Spleen (tissue), 13 donors: ENCODE measurements at places on chromosomes 7 and 10. TPM values are rescaled to one million over a fixed set of nuclear protein-coding genes. Genes with fewer than 3 reads are reported as not detected.

GRCh38 chr7:24573554-24574338, 494 bp downstream of the PALS2 start:
- peak overlapping the region; percentile 64 for H3K4me3 ChIP-seq
- peak; percentile 90 for DNase-seq
- H3K27me3 ChIP-seq, result no peaks in the 10 kb centered on the region
- peaks cover 20% of the 10 kb centered on the region for H3K4me1 ChIP-seq
- no peaks in the 10 kb centered on the region for H3K36me3 ChIP-seq

DNA sequence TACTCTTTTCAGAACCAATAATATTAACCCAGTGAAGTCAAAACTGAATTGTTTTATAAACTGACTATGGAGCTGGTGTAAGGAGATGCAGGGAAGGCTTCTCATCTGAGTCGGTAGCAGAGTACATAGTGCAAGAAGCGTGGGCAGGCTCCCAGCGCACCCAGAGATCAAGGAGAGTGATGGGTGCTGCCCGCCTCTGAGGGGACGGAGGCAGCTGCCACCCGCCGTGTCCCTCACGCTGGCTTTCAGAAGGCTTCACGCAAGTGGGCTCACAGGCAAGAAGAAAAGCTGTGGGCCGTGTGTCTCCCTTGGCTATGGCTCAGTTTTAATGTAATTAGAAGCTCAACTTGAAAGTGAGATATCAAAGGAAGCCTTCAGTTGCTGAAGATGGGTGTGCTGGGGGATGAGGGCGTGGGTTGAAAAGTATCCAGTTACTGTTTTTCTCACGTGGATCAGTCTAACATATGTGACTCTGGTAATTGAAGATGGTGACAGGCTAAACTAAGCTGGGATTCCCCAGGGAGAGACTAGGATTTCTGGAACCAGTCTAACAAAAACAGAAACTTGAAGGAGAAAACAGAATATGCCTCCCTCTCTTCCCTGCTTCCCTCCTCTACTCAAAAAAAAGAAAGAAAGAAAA, 159.9 kb downstream of the MGMT start:
- no peaks in the 10 kb centered on the region for H3K36me3 ChIP-seq
- no peaks in the 10 kb centered on the region for H3K4me1 ChIP-seq
- no peaks in the 10 kb centered on the region for H3K27me3 ChIP-seq
- no peak for DNase-seq
- H3K4me3 ChIP-seq, result no peak overlapping the region

- no peak for DNase-seq
- H3K27me3 ChIP-seq, result no peaks in the 10 kb centered on the region
- H3K27ac ChIP-seq, result no peak overlapping the region
- H3K4me1 ChIP-seq, result peaks cover 7% of the 10 kb centered on the region
- H3K4me3 ChIP-seq, result no peak overlapping the region
Measured at GRCh38 chr7:48111596-48111995, 22.5 kb downstream of the UPP1 start.

GRCh38 chr10:133124357-133125211, 35.4 kb upstream of the KNDC1 start:
- H3K4me3 ChIP-seq, result no peak overlapping the region
- peaks cover 40% of the 10 kb centered on the region for H3K27me3 ChIP-seq
- H3K4me1 ChIP-seq, result no peaks in the 10 kb centered on the region
- no peaks in the 10 kb centered on the region for H3K36me3 ChIP-seq

Gene ADRB1
- 3.6 TPM for total RNA-seq

Gene NUTM2B
- total RNA-seq, result 1.3 TPM

Gene MACROH2A2
- total RNA-seq, result 1.2 TPM
